Umbilical cord (tissue), 2 donors: ENCODE measurements at places on chromosomes 16 and 17.

DNA sequence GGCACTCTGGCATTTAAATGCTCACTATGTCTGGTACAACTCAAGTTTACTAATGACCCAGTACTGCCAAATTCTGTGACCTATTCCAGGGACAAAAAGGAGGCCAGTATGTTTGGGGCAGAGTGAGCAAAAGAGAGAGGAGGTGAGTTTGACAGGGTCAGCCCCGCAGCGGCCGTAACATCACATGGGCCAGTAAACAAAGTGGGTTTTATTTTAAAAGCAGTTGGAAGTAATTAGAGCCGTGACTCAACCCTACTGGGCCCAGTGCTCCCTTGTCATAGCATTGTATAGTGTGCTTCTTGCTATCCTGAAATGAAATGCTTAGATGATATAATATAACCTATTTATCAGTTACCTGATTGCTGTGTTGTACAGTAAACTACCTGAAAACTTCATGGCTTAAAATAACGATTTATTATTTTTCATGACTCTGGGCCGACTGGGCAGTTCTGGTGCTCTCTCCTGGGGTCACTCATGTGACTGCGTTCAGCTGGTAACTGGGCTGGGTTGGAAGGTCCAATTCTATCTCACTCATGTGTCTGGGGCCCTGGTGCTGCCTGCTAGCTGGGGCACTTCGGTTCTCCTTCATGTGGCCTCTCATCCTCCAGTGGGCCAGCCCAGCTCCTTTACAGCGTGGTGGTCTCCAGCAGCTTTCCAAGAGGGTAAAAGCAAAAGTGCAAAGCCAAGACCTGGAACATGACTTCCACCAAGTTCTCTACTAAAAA lies 27.4 kb downstream of the IQCK start:
- no peak for DNase-seq

DNA sequence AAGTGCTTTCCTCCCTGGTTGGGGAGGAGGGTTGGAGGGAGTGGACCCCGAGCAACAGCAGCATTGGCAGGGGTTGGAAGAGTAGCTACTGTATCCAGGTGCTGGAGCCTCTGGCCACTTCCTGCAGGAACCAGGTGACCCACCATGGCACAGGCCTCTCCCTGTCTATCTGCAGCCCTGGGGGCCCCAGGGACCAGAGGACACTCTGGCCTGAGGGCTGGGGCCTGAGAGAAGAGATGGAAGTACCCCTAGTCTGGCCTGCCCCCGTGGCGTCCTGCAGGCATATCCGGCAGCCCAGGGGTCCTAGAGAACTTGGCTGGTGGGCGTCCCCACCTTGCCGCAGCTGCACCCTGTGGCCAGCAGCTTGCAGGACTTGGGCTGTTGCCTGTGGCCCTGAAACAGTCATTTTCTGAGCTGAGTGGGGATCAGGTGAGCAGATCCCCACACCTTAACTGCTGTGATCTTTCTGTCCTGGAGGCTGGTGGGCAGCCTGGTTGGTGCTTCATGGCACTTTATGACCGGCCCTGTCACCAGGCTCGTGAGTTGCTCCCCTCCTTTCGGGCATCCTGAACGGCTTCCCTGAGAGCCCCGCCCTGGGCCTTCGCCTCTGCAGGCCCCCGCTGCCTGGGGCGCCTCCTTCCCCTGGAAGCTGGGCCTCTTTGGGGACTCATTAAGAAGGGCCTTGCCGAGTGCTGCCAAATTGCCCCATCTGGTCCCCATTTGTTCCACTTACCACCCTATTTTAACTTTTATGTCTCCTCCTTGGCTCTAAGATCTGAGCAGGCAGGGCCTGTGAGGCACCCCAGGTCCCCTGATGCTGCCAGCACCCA lies 298.6 kb downstream of the SEC14L1 start:
- DNase-seq, result peak; percentile 76

DNA sequence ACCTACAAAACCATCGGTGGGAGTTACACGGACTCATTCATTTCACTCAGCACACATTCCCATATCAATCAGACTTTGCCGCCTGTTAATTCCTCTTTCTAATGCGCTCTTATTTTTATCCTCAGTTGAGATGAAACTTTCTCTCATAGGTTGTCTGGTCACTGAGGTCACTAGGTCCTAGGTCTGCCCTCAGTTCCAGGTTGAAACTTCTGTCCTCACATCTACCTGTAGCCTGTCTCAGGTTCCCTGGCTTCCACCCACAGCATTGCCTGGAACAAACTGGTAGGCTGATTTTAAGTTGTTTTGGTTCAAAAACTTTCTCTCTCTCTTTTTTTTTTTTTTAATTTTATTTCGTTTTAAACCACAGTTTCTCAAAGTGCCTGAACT lies 119.7 kb downstream of the MAP2K6 start:
- no peak for DNase-seq

DNA sequence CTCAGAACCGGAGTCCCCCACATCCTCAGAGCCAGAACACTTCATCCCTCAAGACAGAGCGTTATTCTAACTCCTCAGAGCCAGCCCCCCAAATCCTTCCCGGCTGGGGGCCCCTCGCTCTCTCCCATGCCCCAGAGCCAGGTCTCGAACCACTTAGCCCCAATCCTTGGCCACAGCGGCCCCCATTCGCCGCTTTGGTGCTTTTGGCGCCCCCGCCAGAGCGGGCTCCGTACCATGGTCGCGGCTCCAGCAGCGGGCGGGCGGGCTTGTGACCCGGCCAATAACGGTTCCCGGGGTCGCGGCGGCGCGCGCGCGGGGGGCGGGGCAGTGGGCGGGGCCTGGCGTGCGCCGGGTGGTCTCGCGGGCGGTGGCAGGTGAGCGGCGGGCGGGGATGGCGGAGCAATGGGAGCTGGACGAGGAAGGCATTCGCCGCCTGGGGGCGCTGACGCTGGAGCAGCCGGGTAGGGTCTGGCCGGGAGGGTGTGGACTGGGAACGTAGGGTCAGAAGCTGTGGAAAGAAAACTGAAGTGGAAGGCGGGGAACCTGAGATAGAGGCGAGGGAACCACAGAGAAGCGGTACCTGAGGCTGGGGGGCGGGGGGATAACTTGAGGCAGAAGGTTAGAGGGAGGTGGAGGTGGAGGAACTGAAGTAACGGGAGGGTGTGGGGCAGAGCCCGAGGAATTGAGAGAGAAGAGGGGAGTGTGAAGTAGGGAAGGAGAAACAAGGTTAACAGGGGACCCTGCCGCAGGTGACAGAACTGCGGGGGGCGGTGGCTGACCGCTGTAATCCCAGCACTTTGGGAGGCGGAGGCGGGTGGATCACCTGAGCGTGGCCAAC lies at the start of the genes KCTD19 and LRRC36:
KCTD19 (minus strand) TSS at position 270 of the 838 bp plus-strand sequence; CDS start at position 236, 34 bp downstream.
LRRC36 (plus strand) TSS at position 344 of the 838 bp plus-strand sequence; CDS start at position 392, 48 bp downstream.
- peak; percentile 44 for DNase-seq

DNA sequence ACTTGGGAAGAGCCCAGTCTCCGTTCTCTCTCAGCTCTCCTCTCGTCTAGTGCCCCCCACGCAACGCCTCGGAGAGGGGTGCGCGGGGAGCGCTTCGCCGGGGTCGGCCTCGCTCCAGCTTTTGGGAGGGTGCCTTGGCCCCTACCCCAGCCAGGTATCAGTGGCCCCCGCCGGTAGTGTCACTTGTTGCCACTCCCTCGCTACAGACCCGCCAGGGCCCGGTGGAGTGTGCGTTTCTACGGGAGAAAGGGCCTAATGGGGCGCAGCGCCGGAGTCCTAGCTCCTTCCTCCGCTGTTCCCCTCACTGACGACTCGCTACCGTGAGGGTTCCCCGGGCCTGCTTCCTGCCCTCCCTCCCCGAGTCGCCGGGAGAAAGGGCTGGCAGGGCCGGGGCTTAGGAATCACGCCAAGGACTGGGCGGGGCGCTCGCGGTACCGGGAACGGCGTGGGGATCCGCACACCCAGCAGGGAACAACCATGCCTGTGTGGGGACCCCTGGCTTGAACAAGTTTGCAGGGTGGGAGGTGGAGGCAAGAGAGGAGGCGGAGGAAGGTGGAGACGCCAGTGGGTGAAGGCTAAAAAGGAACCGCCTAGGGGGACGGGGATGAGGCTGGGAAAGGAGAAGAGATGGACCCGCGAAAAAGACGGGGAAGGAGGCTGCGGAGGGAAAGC lies 997 bp upstream of the CDH11 start:
- peak; percentile 93 for DNase-seq

DNA sequence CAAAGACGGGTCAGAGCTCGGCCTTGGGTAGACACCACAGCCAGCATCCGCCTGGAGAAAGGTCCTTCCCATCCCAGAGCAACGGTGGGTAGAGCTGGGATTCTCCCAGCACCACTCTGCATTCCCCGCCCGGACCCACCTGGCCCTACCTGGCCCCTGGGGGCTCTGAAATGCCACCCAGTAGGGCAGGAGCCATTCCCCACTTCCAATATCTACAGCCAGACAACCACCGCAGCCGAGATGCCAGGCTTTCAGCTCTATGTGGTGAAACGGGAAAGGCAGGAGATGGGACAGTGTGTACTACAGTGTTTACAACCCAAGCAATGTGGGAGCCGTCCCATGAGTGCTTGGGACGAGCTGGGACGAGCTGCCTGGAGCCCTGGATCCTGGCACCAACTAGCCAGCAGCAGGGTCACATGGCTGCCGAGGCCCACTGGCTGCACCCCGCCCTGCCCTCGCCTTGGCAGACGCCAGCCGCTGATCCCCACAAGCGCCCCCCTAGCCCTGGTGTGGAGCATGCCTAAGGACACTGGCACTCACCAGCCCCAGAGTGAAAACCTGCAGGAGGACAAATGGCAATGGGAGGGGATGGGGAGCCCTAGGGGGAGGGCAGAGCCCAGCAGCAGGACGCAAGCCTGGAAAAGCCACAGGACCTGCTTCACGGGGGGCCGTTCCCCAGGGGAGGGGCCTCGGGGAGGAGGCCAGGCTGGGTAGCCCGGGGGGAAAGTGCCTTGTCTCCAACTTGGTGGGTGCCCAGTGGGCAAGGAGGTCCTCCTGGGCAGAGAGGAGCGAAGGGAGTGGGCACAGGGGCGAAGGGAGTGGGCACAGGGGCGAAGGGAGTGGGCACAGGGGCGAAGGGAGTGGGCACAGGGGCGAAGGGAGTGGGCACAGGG lies 13.5 kb downstream of the TMC6 start:
- no peak for DNase-seq

- no peak for DNase-seq
Observed at GRCh38 chr17:73030995-73031394, 61.5 kb downstream of the SLC39A11 start.

DNA sequence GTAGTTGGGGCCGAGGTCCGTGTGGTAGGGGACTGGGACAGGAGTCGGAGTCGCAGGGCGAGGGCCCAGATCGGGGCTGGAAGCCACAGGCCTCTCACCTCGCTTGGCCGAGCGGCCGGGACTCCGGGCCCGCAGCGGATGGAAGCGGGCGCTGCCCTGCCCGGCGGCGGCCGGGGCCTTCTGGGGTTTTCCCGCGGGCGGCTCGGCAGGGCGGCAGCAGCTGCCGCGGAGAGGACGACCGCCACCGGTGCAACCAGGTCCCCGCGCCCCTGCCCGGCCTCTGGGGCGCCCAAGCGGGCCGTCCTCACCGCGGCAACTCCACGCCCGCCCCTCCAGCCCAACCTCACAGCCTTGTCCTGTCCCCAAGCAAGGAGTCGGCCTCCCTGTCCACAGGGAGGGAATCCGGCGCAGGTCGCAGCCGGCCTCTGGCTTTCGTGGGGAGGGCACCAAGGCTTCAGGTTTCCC lies 15.6 kb upstream of the UTP6 start:
- DNase-seq, result no peak

GRCh38 chr17:47720754-47721533 lies 12.1 kb upstream of the TBX21 start:
- DNase-seq, result peak; percentile 39

GRCh38 chr17:48013876-48014594 lies 23.6 kb downstream of the COPZ2 start:
- DNase-seq, result no peak

GRCh38 chr16:88512728-88513696 lies 57.2 kb upstream of the ZC3H18 start:
- peak; percentile 46 for DNase-seq

DNA sequence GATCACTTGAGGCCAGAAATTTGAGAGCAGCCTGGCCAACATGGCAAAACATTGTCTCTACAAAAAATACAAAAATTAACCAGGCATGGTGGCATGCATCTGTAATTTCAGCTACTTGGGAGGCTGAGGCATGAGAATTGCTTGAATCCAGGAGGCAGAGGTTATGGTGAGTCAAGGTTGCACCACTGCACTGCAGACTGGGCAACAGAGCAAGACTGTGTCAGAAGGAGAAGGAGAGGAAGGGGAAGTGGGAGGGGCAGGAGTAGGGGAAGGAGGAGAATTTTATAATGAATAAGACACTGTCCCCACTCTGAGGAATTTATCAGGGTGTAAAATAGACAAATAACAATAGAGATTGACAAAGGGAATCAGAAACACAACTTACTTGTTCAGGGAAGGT lies 440.6 kb upstream of the DYNLRB2 start:
- no peak for DNase-seq

DNA sequence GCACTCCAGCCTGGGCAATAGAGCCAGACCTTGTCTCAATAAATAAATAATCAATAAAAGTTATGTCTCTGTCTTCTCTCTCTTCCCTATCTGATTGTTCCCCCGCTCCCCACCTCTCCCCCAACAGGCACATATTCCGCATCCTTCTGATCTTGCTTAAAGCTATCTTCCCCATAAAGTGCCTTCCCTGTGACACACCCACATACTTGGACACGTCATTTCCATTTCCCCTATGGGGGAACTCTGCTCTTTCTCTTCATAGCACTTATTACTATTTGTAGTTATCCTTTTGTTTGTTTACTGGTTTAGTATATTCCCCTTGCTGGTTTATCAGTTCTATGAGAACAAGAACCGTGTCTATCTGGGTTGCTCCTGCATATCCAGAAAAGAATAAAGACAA lies 14.9 kb downstream of the MYO1D start:
- DNase-seq, result no peak

GRCh38 chr17:4807605-4808377 lies 839 bp downstream of the PLD2 start:
- DNase-seq, result no peak

DNA sequence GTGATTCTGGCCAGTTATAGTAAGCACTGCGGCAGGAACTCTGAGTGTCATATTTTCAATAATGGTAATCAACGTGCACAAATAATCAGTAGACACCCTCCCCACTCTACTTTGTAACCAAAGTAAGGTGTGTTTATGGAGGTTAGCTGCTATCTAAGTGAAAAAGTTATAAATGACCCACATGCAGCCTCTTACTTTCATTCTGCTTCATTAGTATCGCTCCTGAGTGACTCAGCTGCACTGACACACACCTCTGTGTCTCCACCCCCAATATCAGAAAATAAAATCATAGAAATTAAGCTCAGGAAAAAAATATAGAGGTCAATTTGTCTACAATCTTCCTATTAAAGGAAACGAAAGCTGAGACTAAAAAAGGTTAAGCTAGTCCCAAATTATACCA lies 64.1 kb upstream of the TRAP1 start:
- no peak for DNase-seq

GRCh38 chr17:42673266-42673884 lies 3.4 kb downstream of the PLEKHH3 start:
- no peak for DNase-seq

- DNase-seq, result no peak
Observed at GRCh38 chr16:84120023-84120422, 3.3 kb upstream of the MBTPS1 start.

GRCh38 chr16:61014869-61015268 lies 1021.4 kb downstream of the CDH8 start:
- DNase-seq, result no peak

DNA sequence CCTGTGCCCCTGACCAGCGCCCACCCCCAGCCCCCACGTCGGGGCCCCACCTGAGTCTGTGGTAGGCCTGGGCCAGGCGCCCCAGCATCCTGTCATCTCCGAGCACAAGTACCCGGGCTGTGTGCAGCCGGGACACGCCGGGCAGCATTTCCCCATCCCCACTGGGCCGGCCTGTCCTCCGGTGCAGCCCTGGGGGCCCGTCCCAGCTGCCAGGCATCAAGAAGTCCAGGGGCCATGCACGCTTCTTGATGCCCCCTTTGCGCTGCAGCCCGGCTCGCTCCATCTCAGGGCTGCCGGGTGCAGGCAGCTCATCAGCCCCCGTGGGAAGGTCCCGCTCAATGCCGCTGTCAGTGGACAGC lies 29.3 kb upstream of the MFSD6L start:
- DNase-seq, result no peak
